Keratinocyte (primary cell): ENCODE measurements at places on chromosomes 5 and 9. TPM values are rescaled to one million over a fixed set of nuclear protein-coding genes. Genes with fewer than 3 reads are reported as not detected.

GRCh38 chr5:77629509-77630113 lies 8.9 kb downstream of the OTP start:
- H3K27ac ChIP-seq: no peak overlapping the region
- H3K36me3 ChIP-seq: no peaks in the 10 kb centered on the region
- peaks cover 82% of the 10 kb centered on the region for H3K27me3 ChIP-seq
- DNase-seq: no peak
- peaks cover 3% of the 10 kb centered on the region for H3K4me1 ChIP-seq

DNA sequence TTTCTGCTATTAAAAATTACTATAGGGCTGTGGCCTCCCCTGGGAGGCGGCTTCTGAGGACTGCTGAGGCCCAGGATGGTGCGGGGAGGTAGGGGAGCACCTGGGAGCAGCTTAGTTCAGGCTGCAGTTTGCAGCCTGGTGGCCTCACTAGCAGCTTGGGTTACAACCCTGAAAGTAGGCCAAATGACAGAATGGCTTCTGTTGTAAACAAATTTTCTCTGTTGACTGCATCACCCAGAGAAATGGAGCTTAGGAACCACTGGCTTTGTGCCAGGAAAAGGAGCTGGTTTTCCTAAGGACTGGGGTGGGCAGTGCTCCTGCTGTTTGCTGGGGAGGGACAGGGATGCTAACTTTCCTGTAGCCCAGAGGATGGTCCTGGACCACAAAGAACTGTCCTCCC lies 130.3 kb downstream of the ENTREP1 start:
- DNase-seq: no peak
- H3K27me3 ChIP-seq: no peaks in the 10 kb centered on the region
- H3K36me3 ChIP-seq: no peaks in the 10 kb centered on the region
- no peak overlapping the region for H3K27ac ChIP-seq

- H3K4me1 ChIP-seq: no peaks in the 10 kb centered on the region
- H3K27ac ChIP-seq: no peak overlapping the region
- DNase-seq: no peak
- H3K4me3 ChIP-seq: no peak overlapping the region
- no peaks in the 10 kb centered on the region for H3K36me3 ChIP-seq
Observed at GRCh38 chr5:170360709-170361108, 28.5 kb downstream of the KCNMB1 start.

DNA sequence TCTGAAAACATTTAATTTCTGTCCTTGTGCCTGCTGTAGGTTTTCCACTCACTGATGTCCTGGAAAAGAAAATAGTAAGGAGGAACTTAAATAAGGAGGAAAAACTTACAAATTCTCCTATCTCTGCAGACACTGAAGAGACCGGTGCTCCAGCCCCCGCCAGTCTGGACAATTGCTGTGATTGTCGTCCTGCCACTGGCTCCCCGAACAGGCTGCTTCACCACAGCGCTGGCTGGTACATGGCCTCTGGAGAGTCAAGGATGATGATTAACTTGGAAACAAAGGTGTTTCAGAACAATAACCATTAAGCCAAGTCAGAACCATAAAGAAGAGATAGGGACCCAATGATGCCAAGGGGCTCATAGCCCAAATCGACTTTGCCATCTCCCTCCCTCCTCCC lies 7.3 kb downstream of the PLAC8L1 start:
- H3K36me3 ChIP-seq: no peaks in the 10 kb centered on the region
- H3K27ac ChIP-seq: no peak overlapping the region
- no peak for DNase-seq
- no peaks in the 10 kb centered on the region for H3K27me3 ChIP-seq
- H3K4me1 ChIP-seq: no peaks in the 10 kb centered on the region

- H3K27ac ChIP-seq: no peak overlapping the region
- H3K36me3 ChIP-seq: no peaks in the 10 kb centered on the region
- DNase-seq: no peak
- H3K27me3 ChIP-seq: no peaks in the 10 kb centered on the region
- H3K4me3 ChIP-seq: no peak overlapping the region
Observed at GRCh38 chr5:87944553-87945285, 323.9 kb downstream of the TMEM161B start.

DNA sequence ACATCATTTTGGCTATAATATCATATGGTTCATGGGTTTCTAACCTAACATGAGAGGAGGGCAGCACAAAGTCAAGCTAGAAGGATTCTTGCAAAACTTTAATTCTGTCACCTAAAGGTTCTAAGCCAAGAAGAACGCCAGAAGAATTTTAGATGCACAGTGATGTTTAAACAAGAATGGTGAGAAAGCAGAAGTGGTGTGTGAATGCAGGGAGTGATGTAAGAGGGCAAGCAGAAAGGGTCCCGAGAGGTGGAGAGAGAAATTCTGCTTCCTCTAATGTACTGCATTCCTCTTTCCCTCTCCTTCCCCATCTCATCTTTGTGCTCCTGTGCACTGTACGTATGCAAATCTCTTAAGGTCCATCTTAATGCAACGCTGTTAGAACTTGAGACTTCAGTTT lies 2.1 kb upstream of the TRMO start:
- no peak for DNase-seq
- H3K36me3 ChIP-seq: no peaks in the 10 kb centered on the region
- no peak overlapping the region for H3K4me3 ChIP-seq
- H3K4me1 ChIP-seq: peaks cover 18% of the 10 kb centered on the region
- no peak overlapping the region for H3K27ac ChIP-seq

TLX3 gene
- polyA plus RNA-seq: not detected in 3 replicates

GRCh38 chr5:124263680-124264491 lies 482.6 kb downstream of the ZNF608 start:
- no peaks in the 10 kb centered on the region for H3K36me3 ChIP-seq
- no peak overlapping the region for H3K4me3 ChIP-seq
- no peak for DNase-seq
- H3K27ac ChIP-seq: no peak overlapping the region

ZNF354B gene
- 6.4 to 10.2 TPM (median 8.6 TPM) in 3 replicates for polyA plus RNA-seq

DNA sequence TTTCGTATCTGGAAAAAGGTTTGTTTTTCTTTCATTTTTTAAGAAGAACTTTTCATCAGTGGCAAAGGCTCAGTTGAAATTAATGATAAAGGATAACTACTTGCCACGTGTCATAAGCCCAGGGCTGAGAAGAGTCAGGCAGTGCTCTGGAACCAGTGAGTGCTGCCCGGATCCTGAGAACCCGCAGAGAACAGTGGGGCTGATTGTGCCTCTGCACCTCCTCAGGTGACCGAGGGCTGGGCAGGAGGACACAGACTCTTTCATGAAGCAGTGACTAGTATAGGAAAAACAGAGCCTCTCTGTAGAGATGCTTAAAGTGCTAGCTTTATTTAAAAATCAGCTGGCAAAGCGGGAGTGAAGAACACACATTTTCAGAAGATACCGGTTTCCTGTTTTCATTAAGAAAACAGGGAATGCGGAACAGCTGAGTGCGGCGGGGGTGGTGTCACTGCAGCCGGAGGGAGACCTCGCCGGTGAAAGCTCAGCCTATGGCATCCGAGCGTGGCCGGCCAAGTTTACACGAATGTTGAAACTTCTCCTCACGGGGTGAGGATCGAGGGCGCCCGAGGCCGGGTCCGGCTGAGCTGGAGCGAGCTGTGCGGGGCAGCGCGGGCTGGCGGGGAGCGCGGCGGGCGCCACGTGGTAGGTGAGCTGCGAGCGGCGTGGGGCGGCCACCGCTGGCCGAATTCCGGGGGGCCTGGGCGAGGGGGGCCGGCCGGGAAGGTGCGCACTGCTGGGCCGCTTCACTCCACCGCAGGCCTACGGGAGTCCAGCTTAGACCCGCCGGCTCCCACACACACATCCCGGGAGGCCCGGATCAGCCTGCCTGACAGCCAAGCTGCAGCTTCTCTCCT lies 134.7 kb upstream of the DMRT1 start:
- H3K4me3 ChIP-seq: peak overlapping the region; percentile 75
- H3K27me3 ChIP-seq: no peaks in the 10 kb centered on the region
- peaks cover 31% of the 10 kb centered on the region for H3K4me1 ChIP-seq

GRCh38 chr5:151686674-151687407 lies at the start of gene SPARC:
Gene SPARC, minus strand, starts transcription at chr5:151686915. Its CDS starts 10,727 bp downstream, at chr5:151676188.
- H3K27ac ChIP-seq: peak within 1 kb of the TSS; percentile 63
- peaks cover 2% of the 10 kb centered on the region for H3K36me3 ChIP-seq
- no peak for DNase-seq
- H3K4me1 ChIP-seq: peaks cover 33% of the 10 kb centered on the region
- no peaks in the 10 kb centered on the region for H3K27me3 ChIP-seq
- peak within 1 kb of the TSS; percentile 86 for H3K4me3 ChIP-seq

DNA sequence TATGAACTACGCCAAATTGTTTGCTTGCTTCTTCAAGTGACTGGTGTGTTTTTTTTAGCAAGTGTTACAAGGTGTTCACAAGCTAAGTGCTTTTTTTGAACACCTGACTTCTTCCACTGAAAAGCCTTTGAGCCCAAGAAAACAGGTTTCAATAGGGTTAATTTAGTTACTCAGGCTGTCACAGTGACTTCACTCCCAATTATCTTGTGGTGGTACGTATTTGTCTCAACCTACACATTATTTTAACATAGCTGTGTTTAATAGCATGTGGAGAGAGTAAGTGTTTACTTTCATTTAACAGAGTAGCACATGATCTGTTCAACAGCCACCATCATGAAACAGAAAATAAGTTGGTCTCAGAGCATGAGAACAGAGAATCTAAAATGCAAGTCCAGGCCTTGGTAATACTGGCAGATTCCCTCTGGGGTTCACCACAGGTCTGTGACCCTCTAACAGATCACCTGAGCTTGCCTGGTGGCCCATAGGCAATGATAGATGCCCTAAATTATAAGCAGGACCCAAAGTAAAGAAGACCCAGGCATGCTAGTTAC lies 267.7 kb upstream of the SMARCA2 start:
- no peaks in the 10 kb centered on the region for H3K4me1 ChIP-seq
- DNase-seq: no peak
- no peaks in the 10 kb centered on the region for H3K36me3 ChIP-seq
- H3K27ac ChIP-seq: no peak overlapping the region
- no peak overlapping the region for H3K4me3 ChIP-seq
- H3K27me3 ChIP-seq: no peaks in the 10 kb centered on the region

- no peaks in the 10 kb centered on the region for H3K36me3 ChIP-seq
- no peak overlapping the region for H3K27ac ChIP-seq
- H3K4me1 ChIP-seq: peaks cover 6% of the 10 kb centered on the region
- H3K4me3 ChIP-seq: no peak overlapping the region
- no peak for DNase-seq
Observed at GRCh38 chr5:134073404-134073803, 41.1 kb upstream of the TCF7 start.

- no peak for DNase-seq
- no peaks in the 10 kb centered on the region for H3K27me3 ChIP-seq
- no peaks in the 10 kb centered on the region for H3K36me3 ChIP-seq
- H3K27ac ChIP-seq: no peak overlapping the region
- H3K4me1 ChIP-seq: no peaks in the 10 kb centered on the region
Observed at GRCh38 chr5:54383941-54384340, 71.6 kb upstream of the HSPB3 start.

DNA sequence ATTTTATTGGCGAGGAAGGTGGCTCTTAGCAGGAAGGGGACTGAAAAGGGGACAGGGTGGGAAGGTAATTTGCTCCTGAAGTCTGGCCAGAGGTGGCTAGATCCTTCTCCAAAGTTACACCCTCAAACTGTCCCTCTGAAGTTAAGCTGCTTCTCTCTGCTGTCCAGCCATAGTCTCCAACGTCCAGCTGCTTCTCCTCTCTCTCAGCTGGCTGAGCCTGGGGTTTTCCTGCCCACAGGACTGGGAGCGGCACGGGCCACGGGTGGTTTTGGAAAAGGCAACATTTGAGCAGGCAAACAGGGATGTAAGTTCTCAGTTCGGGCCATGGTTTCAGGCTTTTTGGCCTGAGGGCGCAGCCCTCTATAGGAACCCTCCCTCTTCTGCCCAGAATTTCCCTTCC lies 128.3 kb downstream of the YIPF5 start:
- no peak for DNase-seq
- no peaks in the 10 kb centered on the region for H3K36me3 ChIP-seq
- no peaks in the 10 kb centered on the region for H3K4me1 ChIP-seq

DNA sequence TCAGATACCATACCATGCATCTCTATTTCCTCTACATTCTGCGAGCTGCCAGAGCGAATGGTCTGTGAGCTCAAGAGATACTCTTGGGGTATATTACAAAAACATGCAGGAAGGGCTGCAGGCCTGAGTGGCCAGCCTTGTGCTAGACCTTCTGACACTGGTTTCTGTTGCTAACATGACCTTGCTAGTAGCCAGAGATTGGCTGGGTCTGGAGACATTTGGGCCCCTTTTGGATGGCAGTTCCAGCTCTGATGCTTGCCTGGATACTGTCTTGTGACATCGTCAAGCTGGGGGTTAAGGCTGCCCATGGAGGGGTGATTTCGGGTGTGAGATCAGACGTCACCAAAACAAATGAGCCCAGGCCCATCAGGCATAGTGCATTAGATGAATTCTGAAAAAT lies 56.1 kb upstream of the FSTL4 start:
- no peak overlapping the region for H3K27ac ChIP-seq
- H3K27me3 ChIP-seq: peaks cover 3% of the 10 kb centered on the region
- peaks cover 15% of the 10 kb centered on the region for H3K4me1 ChIP-seq
- no peaks in the 10 kb centered on the region for H3K36me3 ChIP-seq
- DNase-seq: no peak

DNA sequence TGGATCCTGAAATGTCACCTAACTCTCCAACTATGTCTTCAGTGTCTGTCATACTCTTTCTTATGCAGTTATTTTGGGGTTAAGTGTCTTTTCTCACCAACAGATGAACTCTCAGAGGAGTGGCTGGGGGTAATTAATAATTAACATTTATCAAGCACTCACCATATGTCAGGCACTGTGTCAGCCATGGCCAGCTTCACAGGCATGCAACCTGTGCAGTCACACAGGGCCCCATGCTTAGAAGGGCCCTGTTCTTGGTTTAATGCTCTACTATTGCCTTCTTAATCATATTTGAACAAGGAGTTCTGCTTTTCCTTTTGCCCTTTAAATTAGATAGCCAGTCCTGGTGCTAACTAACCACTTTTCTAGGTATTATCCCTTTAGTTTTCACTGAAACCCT lies 3.4 kb upstream of the GRPEL2 start:
- DNase-seq: no peak
- peaks cover 7% of the 10 kb centered on the region for H3K4me1 ChIP-seq
- H3K27me3 ChIP-seq: no peaks in the 10 kb centered on the region
- H3K27ac ChIP-seq: no peak overlapping the region
- H3K4me3 ChIP-seq: no peak overlapping the region

GRCh38 chr5:58641533-58641932 lies 58.7 kb downstream of the RAB3C start:
- H3K4me1 ChIP-seq: no peaks in the 10 kb centered on the region
- no peaks in the 10 kb centered on the region for H3K27me3 ChIP-seq
- DNase-seq: no peak
- H3K27ac ChIP-seq: no peak overlapping the region

VCAN gene
- 1.9 to 2.2 TPM (median 2.2 TPM) in 3 replicates for polyA plus RNA-seq

DNA sequence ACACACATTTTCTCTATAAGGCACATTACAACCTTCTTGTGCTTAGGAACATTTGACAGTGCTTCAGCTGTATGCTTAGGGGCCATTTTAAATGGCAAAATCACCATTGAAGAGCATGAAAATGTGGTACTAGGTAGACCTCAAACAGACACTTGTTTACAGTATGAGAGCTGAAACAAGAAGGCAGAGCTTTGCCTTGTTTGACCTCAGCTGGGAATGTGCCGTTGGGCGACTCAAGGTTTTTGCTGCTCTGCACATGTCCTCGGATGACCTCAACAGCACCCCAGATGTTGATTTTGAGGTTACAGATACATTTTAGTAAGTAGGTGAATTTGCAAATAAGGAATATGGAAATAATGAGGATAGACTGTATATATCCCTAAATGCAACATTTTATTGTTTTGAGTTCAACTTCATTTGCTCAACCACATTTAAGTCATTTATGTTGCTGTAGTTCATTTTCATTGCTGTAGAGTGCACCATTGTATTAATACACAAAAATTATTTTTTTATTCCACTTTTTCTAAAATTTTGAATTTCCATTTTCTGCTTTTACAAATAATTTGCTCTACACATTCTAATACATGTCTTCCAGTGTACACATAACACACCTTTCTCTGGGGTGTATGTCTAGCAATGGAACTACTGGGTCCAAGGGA lies 206.8 kb downstream of the NR3C1 start:
- peaks cover 44% of the 10 kb centered on the region for H3K4me1 ChIP-seq
- H3K27ac ChIP-seq: no peak overlapping the region
- H3K4me3 ChIP-seq: no peak overlapping the region
- no peaks in the 10 kb centered on the region for H3K36me3 ChIP-seq
- no peaks in the 10 kb centered on the region for H3K27me3 ChIP-seq
